ENCODE measurements at places on chromosomes 12 and 14.

- no peak for DNase-seq
Measured at GRCh38 chr12:88763536-88764100, 183.3 kb upstream of the KITLG start.

DNA sequence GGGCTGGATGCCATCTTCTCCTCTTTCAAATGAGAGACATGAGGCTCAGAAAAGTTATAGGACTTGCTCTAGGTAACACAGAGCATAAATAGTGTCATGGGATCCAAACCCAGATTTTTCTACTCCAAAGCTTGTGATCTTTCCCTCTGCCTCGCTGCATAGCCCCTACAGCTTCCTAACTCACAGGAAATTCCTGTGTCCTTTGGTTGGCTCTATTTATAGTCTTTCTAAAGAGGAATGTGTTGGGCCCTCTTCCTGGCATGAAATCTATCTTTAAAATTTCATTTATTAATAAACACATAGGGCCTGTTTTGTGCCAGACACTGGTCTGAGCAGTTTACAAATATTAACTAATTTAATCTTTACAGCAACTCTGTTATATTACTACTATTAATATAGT lies 9.8 kb upstream of the KCNA5 start:
- no peak for DNase-seq

GRCh38 chr12:11847539-11847938 lies 198.1 kb downstream of the ETV6 start:
- no peak for DNase-seq

GRCh38 chr12:57332646-57333312 lies 81.8 kb upstream of the STAC3 start:
- no peak for DNase-seq

DNA sequence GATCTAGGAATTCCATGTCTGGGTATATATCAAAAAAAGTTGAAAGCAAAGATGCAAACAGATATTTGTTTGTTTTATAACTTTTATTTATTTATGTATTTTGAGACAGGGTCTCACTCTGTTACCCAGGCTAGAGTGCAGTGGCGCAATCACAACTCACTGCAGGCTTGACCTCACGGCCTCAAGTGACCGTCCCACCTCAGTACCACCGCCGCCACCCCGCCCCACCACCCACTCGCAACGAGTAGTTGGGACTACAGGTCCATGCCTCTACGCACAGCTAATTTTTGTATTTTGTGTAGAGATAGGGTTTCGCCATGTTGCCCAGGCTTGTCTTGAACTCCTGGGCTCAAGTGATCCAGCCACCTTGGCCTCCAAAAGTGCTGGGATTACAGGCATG lies 66.5 kb upstream of the KTN1 start:
- DNase-seq: no peak

GRCh38 chr12:124175704-124176103 lies 119.2 kb upstream of the RFLNA start:
- DNase-seq: no peak

GRCh38 chr12:130632642-130633041 lies 83.5 kb downstream of the RIMBP2 start:
- no peak for DNase-seq

DNA sequence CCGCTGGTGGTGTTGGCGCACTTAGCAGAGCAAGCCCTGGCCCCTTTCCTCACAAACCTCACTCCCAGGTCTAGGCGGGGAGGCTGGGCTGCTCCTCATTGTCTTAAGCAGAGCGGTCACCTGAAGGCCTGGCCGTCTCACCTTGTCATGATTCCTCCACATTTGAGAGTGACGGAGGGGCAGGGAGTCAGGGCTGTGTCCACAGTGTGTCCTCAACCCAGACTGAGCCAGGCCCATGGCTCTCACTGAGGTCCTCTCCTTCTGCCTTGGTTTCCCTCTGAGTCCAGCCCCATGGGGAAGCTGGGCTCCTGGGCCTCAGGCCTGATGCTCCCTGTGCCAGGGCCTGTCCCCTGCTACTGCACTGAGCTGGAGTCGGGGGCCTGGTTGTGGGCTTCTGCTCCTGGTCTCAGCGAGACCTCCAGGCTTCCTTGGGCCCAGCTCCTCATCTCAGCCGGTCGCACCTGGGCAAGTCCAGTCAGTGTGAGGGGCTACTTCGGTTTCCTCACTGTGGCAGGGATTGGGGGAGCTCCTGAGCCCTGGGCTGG lies 44.9 kb downstream of the KRT80 start:
- no peak for DNase-seq

GRCh38 chr12:83826112-83826511 lies 1086.5 kb downstream of the SLC6A15 start:
- DNase-seq: no peak

DNA sequence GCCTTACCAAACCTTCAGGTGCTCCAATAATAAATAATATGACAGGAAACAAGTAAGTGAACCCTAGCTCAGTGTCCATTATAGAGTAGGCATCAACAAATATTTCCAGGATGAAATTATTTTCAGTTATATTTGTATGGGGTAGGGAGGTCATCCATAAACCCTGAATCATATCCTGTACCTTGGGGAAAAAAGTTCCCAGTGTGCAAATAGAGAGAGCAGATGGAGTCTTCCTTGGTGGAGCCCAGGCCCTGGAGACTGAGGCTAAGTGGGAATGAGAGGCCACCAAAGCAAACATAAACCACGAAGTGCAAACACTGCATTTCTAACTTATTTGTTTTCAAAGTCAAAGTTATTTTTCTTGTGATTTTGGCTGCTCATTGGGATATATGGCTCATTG lies 8.5 kb upstream of the ERP27 start:
- DNase-seq: no peak

DNA sequence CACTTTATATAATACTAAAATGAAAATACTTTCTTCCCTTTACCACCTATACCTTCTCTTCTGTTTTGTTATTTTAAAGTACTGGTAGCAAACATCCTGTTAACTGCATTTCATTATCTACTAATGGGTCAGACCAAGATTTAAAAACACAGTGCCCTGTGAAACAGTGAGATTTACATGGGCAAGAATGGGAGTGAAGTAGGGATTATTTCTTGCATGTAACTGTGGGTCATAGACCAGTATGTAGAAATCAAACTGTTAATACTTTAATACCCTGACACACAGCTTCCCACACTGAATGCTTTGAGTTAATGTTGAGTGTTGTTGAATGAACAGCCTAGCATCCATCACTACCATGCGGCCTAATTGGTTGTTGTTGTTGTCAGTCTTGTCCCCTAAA lies 61.6 kb downstream of the PLEKHA5 start:
- DNase-seq: no peak

- no peak for DNase-seq
Measured at GRCh38 chr12:24083838-24084237, 134.4 kb upstream of the SOX5 start.

GRCh38 chr12:64407342-64408223 lies 3.4 kb downstream of the XPOT start:
- DNase-seq: no peak

DNA sequence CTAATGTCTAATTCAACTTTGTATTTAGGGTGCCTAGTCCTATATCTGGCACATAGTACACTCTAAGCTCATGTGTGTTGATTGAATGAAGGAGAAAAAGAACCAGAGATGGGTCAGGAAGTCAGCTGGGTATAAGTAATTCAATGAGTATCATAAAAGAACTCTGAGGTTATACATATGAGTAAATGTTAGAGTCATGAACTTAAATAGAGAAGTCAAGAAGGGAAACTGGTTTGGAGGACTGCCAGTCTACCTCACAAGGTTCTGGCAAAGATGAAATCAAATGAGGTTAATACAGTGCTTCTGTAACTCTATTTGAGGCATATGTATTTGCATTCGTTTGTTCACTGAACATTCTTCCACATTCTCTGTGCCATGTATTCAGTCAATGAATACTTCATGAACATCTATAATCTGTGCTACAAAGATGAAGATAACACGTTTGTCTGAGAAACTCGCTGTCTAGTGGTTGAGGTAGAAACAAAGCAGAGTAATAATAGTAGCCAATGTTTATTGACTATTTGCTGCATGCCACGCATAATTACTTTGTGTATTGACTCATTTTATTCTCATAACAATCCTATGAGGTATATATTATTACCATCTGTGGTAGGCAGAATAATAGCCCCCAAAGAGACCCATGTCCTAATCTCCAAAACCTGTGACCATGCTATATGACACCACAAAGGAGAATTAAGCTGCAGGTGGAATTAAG lies 88.9 kb downstream of the PTGER2 start:
- no peak for DNase-seq

DNA sequence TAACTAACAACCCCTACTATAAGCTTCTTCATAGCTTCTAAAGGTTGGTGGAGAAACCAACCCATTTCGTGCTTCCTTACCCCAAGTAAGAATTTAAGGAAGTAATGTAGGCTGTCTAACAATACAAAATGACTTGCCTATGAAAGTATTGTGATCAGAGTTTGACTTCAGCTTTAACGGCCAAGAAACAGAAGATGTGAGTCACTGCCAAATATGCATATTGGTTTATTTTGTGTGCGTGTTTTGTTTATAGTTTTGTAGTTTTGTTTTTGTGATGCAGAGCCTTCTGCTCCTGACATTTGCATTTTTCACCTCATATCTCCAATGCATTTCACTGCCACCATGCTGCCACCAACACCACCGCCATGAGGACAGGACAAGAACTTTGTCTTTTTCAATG lies 146.0 kb downstream of the FBXL14 start:
- no peak for DNase-seq

GRCh38 chr14:79570648-79571047 lies 640.7 kb downstream of the DIO2 start:
- DNase-seq: no peak

GRCh38 chr14:72499746-72500145 lies 394.2 kb downstream of the DPF3 start:
- no peak for DNase-seq

DNA sequence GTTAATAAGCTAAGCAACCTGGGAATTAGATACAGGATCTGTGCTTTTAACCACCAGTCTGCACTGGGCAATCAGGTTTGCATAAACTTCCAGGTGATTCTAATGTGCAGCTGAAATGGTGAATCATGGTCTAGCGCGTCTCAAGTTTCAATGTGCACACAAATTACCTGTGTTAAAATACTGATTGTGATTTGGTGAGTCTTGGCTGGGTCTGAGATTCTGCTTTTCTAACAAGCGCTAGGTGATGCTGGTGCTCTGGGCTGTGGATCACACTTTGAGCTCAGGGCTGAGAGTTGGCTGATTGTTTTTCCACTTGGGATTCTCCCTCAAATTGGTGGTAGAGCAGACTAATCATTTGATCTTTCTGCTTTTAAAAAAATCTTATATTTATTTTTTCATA lies 124.8 kb downstream of the C12orf75 start:
- no peak for DNase-seq

GRCh38 chr12:96321941-96322340 lies 78.3 kb downstream of the CDK17 start:
- DNase-seq: no peak

DNA sequence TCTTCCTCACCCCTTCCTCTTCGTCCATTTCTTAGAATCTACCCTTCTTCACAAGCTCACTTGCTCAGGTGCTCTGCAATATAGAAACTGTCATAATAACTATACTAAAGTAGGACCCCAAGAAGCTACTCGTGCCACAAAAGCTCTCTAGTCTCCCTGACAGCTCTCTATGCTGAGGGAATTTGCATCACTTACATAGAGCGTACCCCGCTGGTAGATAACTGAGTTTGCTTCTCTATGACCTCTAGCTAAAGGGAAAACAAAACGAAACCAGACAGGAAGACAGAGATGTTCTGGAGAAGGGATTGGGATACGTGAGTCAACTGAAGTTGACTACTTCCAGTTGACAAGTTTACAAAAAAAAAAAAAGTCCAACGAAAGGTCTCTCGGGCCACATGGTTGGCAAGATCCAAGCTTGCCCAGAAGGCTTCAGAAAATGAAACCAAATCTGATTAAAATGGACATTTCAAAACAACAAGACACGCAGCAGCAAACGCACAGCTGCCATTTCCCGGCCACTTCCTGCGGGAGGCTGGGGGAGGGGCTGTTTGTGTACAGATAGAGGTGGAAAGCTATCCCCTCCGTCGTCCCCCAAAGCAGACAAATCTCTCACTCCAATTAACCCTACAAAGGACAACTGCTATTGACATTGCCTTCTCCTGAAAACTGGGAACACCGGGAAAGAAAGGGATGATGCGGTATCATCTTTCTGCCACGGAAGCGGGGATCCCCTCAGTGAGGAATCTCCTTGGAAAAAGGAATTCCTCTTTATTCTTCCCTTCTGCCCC lies 1.3 kb downstream of the BAZ2A start:
- no peak for DNase-seq

GRCh38 chr14:28742171-28742846 lies 24.3 kb upstream of the FOXG1 start:
- no peak for DNase-seq

- DNase-seq: no peak
Measured at GRCh38 chr12:29073631-29074239, 75.3 kb upstream of the FAR2 start.

GRCh38 chr12:53479331-53479730 lies 19.9 kb downstream of the MAP3K12 start:
- DNase-seq: no peak

DNA sequence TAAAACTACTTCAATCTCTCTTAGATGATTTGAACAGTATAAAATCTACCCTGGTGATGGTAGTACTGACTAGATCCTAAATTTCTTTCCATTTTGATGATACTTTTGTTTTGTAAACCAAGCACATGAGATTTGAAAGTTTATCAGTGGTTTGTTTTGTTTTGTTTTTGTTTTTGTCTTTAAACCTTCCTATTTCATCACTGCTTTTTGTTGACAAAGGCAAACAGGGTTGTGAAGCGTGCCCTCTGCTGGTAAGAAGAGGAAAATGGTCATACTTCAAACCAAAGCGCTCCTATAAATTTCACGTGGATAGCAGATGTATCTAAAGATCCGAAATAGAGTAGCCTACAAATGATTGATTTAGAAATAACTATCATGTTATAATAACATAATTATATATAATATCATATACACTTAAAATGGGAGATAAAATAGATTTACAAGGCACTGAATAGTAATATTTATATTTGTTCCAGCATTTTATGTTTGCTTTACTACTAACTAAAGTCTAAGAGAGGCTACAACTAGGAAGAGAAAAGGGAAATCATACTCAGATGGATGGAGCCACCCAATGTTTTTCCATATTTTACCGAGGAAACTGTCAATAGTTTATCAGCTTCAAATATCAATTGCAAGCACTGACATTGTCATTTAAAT lies 254.0 kb upstream of the USP15 start:
- DNase-seq: no peak

All from stimulated activated CD4-positive, alpha-beta T cell treated with anti-CD3 and anti-CD28 coated beads, TNF-alpha, amount 100 ng/mL, for 48 hours (primary cell).